ENCODE measurements at places on chromosomes 4 and X.

DNA sequence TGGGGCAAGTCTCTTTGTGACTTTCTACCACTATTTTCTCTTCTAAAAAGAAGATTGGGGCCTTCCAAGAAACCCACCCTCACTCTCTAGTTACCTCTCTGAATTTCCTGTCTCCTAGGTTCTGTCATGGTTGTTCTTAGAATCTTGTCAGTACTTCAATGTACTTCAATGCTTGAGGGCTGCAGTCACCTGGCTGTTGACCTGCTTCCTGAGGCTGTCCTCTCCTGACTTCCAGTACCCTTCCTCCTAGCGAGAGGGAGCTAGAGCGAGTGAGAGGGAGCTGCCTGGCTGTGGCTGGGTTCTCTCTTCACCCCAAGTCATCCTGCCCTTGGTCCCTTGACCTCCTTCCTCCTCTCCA, 17.7 kb downstream of the CD99L2 start:
- DNase-seq: no peak

DNA sequence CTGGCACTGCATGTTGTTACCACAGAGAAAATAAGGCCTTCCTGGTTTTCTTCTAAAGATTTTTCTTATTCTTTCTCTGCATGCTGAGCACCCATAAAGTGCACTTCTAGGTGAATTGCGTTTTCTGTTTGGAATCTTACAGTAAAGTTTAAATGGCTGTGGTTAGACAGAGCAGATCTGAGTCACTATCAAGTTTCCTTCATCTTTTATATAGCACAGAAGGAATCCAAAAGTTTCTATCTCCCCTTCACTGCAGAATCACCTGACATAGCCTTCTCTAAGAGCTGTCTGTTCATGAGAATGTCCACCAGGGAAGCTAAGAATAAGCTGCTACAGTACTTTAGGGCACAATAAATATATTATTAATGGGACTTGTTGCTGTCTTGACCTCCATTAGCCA, 455.5 kb upstream of the FAM241A start:
- no peak for DNase-seq

DNA sequence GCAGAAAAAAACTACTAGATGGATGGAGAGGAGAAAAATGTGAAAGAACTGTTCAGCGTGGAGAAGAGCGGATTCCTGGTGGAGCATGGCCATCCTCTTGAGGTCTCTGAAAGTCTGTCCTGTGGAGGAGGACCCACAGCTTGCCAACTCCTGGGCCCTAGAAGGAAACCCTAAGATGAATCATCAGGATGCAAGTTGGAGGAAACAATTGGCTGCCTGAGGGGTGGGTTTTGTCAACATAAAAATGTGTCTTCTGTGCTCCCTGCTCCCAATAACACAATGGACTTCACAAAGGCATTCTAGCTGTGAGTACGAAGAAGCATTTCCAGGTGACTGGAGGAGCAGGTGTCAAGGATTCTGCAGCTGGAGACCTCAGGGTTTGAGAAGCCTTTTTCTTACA, 37.2 kb downstream of the CNGA2 start:
- DNase-seq: no peak

DNA sequence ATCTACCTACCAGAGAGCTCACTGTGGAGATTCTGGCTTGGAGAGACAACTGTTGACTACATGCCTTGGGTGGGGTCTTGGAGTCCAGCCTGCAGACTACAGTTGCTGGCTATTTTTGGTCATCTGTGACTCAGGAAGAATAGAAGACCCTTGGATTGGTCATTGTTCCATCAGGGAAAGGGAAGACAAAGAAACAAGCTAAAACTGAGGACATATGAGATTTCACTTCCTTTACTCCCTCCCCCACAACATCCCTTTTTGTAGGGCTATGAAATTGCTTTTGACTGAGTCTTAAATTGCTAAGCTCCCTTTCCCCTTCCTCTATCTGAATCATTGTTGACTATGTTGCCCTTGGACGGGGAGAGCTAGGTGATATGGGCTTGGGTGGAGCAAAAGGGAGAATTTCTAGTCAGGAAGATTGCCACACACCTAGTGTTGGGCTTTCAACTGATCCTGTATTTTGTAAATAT, 11.7 kb downstream of the MSN start:
- DNase-seq: no peak

DNA sequence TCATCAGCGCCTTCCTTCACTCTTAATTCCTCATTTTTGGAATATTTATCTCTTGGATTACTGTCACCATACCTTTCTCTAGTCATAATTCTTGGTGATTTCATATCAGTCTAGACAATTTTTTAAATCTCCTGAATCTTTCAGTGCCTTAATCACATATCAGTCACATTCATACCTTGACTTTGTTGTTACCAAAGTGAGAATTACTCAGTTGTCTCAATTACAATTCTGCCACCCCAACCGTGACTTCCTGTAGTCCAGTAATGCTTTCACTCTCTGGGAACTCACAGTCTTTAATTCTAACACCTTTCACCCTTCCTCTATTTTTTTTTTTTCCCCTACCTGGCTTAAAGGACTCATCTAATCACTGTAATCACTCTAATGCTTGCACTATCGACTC, 1275.3 kb upstream of the TENM3 start:
- no peak for DNase-seq

- DNase-seq: no peak
Measured at GRCh38 chrX:74431797-74432196, 10.5 kb downstream of the SLC16A2 start.

DNA sequence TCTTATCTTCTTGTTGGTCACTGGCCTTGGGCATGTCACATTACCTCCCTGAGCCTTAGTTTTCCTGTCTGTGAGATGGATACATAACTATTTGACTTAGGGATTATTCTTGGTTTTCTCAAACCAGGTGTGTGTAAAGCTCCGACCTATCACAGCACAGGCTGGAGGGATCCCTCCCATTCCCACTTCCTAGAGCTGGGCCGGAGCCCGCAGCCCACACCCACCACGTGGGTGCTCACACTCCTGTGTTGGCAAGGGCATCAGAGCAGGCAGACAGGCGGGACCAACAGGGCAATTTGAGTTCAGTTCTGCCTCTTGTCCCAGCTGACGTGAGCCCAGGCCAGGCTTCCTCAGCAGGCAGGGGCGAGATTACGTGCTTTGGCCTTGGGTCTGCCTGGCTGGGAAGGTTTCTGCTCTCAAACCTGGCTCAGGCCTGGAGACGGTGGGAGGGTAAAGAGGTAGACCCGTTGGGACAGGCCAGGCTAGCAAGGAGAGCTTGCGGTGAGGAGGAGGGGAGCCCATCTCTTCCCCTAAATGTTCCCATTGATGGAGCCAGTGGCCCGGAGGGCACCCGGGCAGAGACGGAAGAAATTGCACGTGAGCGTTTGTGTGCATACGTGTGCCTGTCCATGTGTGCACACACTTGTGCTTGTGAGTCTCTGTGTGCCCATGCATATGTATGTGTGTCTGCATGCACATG, 734 bp upstream of the SH3TC1 start:
- no peak for DNase-seq

DNA sequence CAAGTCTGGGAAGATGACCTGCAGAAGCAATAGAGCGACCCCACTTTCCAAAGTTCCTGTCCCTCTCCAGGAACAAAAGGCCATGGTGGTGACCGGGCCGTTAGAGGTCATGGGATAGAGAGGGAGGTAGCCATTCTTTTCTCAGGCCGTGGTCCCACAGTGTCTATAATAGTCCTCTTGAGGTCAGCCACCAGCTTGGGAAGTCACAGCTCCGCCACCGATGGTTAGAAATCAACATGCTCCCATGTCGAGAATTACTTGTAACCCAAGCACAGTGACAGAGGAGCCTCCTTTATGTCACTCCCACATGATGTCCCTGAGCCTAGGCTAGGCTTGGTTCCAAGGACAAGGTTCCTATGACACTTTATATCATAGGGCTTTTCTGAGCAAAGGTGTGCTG, 48.3 kb upstream of the CBR4 start:
- DNase-seq: no peak

DNA sequence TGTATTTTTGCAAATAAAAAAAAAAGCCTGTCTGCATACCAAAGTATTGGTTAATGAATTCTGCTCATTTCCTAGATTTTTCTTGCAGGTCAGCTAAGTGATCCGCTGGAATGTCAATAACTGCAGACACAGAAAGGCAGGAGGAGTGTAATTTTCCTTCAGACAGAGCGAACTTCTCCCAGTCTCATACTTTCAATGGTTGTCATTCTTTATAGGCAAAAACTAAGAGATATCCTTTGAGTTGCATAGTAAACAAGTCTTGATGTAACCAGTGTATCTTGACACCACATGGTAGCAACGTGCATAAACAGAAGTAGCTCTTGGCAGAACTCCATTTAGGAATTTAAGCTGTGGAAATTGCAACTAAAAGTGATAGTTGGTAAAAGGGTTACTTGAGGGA, 8.2 kb downstream of the CAPN6 start:
- peak; percentile 7 for DNase-seq

DNA sequence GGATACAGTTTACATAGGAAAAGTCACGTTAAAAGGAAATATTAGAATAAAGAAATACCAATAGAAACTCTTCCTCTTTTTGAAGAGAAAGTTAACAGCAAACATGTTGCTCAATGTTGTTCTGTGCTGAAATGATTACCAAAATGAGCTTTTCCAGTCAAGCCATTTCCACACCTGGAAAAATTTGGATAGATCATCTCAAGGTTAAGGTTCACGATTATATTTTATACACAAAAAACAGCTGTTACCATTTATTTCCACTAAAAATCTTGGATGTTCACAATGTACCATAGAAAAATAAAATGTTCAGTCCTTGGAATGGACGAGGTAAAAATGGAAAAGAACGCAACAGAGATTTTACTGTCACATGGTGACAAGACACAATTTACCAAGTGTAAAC, 218.7 kb downstream of the SCFD2 start:
- DNase-seq: no peak

DNA sequence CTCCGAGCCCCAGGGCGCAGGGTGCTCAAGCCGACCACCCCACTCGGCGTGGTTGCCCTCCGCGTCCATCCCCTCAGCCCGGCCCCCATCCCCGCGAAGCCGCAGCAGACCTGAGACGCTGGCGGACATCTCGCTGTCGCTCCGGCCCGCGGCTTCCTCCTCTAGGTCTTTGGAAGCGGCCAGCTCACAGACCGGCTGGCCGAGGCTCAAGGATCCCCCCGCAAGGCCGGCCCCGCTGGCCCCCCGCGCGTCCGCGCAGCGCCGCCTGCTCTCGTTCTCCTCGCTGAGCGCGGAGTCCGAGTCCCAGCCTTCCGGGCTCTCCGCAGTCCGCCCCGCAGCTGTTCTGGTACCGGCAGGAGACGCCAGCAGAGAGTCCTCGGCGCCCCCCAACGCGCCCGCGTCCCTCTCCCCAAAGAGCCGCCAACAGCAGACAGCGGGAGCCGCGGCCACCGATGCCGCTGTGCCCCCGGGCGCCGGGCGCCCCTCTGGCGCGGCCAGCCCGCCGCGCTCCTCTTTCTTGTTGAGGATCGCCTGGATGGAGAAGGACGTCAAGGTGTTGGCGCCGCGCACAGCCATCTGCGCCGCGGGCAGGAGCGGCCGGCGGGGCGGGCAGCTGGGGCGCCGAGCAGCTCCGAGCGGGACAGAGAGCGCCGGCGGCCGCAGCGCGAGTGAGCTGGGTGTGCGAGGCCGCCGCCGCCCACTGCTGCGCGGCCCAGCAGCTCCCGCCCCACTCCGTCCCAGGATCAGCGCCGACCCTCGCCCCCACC, at the start of gene NKX3-2:
Gene NKX3-2, minus strand, starts transcription at position 670 of the 767 bp plus-strand sequence. Its CDS starts 94 bp downstream, at position 576.
- DNase-seq: no peak

DNA sequence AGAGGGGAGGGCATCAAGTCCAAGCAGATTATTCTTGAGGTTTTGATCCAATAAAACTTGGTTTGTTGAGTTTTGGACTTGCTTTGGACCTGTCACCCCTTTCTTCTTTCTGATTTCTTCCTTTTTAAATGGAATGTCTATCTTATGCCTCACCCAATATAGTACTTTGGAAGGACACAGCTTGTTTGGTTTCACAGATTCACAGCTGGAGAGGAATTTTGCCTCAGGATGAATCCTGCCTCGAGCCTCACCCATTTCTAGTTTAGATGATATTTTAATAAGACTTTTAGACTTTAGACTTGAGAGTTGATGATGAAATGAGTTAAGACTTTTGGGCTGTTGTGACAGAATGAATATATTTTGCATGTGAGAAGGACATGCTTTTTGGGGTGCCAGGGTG, 136.9 kb upstream of the PDE5A start:
- no peak for DNase-seq

GRCh38 chr4:111512081-111512783, 633.0 kb upstream of the FAM241A start:
- peak; percentile 64 for DNase-seq

GRCh38 chrX:75301060-75301459, 27.2 kb downstream of the UPRT start:
- DNase-seq: no peak

- peak; percentile 52 for DNase-seq
Measured at GRCh38 chr4:176436293-176436973, 116.7 kb downstream of the SPCS3 start.

- DNase-seq: no peak
Measured at GRCh38 chr4:168098248-168098717, 5.9 kb downstream of the ANXA10 start.

- DNase-seq: no peak
Measured at GRCh38 chr4:60034361-60034760, 1165.8 kb upstream of the ADGRL3 start.
